Stimulated activated CD4-positive, alpha-beta T cell treated with anti-CD3 and anti-CD28 coated beads, Interleukin-2, amount 100 ng/mL, for 4 hours (primary cell): ENCODE measurements at places on chromosomes 1 and 21.

DNA sequence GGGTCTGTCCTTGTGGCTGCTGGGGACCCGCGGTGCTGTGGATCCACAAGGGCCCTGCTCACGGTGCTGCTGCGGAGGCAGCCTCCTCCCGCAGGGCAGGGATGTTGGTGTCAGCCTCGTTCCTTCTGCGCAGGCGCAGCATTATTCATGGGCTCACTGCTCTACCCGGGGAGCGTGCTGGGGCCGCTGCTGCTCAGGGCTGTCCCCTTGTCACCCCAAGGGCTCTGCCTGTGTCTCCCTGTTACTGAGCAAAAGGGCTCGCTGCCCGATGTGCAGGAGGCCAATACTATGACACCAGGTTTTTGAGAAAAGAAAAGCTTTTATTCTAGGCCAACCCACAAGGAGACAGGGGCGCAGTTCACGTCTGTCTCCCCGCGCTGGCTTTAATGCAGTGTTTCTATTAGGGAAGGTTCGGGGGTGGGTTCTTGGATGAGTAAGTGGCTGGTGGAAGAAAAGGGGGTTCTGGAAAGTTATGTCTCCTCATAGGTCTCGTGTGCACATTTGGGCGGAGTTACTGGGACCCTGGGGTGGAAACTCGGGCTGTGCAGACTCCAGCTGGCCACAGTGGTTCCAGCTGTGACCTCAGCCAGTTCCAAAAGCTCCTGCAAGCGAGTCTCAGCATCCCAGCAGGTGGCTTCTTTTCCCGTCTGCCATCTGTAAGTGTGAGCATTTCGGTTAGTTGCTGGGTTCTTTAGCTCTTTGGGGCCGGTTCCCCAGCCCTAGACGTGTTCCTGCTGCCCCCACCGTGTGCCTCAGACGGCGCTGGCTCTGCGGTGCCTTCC, 40.8 kb upstream of the LRRC3 start:
- no peak for DNase-seq

GRCh38 chr1:49408346-49408745, 615.4 kb downstream of the AGBL4 start:
- DNase-seq = no peak

DNA sequence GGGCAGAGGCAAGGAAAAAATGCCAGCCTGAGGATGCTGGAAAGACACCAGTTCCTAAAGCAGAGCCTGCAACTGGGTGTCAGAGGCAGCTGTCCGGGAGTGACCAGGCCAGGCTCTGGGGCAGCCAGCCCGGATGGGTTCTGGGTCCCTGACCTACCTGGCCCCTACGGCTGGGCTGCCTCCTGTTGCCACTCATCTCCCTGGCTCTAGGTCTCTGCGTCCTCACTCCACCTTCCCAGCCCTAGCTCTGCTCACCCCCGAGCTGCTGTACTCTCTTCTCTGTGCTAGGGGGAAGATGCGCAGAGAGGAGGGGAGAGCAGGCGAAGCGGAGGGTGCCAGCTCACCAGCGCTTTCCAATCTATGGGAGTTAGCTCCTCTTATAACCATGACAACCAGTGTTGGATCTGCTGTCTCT, 9.0 kb downstream of the ARHGEF2 start:
- DNase-seq = no peak

GRCh38 chr1:66352792-66353191, 181.2 kb upstream of the SGIP1 start:
- no peak for DNase-seq

DNA sequence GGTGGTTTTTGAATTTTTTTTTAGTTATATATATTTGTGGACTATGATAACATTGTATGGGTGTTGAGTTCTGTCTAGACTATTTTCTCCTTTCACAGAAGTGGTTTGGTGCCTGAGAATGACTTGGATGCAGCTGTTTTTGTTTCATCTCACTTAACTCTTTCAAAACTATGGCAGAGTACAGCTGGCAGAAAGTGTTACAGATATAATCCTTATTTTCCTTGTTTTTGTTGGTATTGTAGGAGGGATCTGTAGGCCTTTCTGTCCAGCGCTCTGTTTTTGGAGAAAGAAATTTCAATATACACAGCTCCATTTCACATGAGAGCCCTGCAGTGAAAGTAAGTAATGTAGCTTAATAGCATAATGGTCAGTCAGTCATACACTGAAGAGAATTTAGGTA, 13.1 kb downstream of the CDC7 start:
- no peak for DNase-seq

GRCh38 chr1:185813401-185813979, 79.3 kb downstream of the HMCN1 start:
- DNase-seq = no peak

- DNase-seq = no peak
These were observed 42.2 kb upstream of the GOLT1A start for GRCh38 chr1:204255966-204256365.

- no peak for DNase-seq
These were observed 2.4 kb upstream of the USP33 start for GRCh38 chr1:77762072-77762476.

DNA sequence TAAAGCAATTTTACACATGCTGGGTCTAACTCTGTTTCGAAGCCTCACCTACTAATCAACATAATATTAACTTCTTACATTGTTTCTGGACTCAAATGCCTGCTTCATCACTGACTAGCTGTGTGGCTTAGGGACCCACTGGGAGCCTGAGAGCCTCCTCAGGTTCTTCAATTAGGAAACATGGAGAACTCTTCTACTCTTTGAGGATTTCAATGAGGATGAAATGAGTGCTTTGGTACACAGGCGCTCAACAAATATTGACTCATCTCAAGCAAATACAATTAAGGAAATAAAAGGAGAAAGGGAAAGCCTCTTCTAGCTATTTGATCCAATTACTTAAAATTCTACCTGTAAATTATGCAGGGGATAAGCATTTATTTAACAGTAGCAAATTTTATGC, 84.4 kb upstream of the JAK1 start:
- no peak for DNase-seq

DNA sequence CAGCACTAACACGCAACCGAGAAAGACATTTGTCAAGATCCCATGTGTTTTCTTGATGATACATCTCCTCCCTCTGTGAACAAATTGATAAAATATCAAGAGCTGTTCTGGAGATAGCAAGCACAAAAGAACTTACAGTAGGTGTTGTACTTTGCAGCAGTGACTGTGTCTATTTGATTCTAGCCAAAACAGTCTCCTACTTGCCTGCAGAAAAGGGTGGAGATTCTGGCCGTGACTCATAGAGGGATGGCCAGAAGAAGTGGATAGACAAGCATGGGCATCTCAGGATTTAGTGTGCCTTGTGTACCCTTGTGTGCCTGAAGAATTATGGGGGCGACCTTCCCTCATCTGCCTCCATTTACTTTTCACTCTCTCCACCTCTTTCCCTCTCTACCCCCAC, 458.4 kb upstream of the LRRC7 start:
- DNase-seq = no peak

DNA sequence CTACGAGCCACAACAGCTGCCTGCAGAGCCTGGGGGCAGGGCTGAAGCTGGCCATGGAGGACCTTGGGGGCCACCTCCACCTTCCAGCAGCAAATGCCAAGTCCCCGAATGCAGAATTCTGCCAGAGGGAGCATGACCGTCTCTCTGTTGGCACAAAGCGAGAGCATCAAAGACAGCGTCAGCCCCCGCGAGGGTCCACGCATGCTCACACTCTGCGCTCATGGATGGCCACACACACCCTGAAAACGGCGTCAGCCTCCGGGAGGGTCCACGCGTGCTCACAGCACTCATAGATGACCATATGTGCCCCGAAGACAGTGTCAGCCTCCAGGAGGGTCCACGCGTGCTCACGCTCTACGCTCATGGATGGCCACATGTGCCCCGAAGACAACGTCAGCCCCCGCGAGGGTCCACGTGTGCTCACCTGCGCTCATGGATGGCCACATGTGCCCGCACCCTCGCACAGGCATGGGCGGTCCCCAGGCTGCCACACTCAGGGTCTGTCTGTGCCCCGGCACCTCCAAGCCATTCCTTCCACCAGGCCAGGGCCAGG, 46.5 kb downstream of the MORN1 start:
- DNase-seq = no peak

DNA sequence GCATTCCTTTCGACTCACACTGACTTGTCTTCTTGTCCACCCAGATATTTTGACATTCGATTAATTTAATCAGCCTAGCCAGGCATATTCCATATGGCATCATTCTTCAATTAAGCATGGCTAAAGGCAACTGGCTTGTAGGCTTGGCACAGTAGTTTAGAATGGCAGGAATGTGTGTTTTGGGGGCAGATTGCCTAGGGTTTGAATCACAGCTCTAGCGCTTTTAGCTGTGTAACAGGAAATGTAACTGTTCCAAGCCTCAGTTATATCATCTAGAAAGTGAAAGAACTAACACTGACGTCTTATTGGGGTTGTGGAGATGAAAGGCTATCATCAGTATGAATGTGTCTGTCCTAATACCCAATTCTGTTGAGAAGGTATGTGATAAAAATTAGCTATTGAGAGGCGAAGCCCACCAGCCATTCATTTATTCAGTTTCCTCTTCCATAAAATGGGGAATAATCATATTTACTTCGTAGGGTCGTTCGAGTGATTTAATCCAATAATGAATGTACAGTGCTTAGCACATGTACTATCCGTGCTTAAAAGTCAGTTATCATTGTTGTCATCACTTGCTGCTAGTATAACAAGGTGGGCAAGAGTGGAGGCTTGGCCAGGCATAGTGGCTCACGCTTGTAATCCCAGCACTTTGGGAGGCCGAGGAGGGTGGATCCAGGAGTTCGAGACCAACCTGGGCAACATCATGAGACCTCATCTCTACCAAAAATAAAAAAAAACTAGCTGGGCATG, 41.6 kb upstream of the GRHL3 start:
- no peak for DNase-seq

GRCh38 chr21:31022306-31022705, 16.0 kb downstream of the KRTAP19-8 start:
- DNase-seq = no peak

GRCh38 chr21:40215941-40216340, 348.7 kb downstream of the PCP4 start:
- DNase-seq = no peak

- peak; percentile 13 for DNase-seq
These were observed 9.9 kb upstream of the C1orf141 start for GRCh38 chr1:67144696-67145095.

DNA sequence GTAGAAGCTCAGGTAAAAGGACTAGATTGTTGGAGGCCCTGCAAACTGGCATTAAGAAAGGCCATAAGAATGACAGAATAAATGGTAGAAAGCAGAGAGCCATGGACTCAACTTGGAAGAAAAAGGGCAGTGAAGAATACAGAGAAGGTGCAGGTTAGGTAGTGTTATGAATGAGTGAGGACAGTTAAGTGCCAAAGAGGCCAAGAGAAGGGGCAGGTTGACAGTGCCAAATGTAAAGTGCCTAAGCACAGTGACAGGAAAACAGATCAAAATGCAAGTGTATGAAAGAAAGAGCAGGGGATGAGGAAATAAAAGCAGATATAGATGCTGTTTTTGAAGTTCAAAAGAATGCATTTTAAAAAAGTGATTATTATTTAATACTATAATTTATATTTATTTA, 43.7 kb downstream of the INTS7 start:
- no peak for DNase-seq

- peak; percentile 41 for DNase-seq
These were observed at the start of gene GPR153 for GRCh38 chr1:6260961-6261614. GPR153 (minus strand) TSS chr1:6261098; CDS start chr1:6254905, 6,193 bp downstream.

- no peak for DNase-seq
These were observed 839.0 kb downstream of the LRRIQ3 start for GRCh38 chr1:73359001-73359400.

GRCh38 chr1:94142022-94142421, 21.1 kb upstream of the ABCA4 start:
- no peak for DNase-seq

- no peak for DNase-seq
These were observed 104.9 kb downstream of the CDC42BPA start for GRCh38 chr1:227213426-227213825.

GRCh38 chr1:219676012-219676765, 63.3 kb upstream of the ZC3H11B start:
- DNase-seq = no peak

DNA sequence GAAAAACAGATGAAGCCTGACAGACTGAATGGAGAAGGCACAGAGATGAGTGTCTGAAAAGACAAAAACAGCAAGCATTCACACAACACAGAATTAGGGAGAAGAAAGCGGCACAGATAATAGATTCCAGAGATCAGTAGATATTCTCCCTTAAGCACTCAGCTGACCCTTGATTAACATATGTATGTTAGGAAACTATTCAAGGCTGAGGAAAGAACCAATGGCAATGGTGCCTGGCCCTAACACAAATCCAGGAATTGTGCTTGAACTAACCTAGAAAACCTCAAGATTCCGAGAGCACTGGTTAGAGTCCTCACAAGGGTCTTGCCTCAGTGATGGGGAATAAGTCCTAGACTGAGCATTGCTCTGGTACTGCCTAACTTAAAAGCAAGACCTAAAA, 30.9 kb downstream of the KCNT2 start:
- no peak for DNase-seq

- no peak for DNase-seq
These were observed 275.6 kb downstream of the FOXD2 start for GRCh38 chr1:47713333-47713953.

DNA sequence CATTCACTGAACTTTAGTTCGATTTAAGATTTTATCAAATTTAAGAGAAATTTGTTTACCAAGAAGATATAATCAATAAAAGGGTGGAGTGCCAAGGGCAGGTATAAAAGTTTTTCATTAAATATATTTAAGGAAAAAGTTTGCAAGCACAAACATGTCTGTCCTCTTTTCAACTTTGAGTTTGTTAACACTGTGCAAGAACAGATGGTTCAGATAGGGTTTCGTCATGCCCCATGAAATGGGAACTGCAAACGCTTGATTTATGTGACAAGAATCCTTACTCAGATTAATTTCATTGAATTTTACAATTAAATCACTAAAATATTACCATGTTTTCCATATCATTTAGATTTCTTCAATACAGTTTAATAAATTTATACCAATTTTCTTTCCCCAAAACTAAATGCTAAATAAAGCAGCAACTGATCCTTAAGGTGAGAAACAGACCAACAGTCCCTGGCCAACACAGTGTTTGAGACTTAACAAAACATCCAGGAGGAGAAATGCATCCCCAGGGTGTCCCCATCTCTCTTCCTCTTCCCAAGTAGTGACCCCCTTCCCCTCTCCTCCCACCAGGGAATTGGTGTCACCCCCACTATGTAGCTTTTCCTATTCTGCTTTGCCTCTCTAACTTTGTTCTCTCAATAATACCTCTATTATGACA, 292.9 kb downstream of the LTN1 start:
- DNase-seq = no peak

DNA sequence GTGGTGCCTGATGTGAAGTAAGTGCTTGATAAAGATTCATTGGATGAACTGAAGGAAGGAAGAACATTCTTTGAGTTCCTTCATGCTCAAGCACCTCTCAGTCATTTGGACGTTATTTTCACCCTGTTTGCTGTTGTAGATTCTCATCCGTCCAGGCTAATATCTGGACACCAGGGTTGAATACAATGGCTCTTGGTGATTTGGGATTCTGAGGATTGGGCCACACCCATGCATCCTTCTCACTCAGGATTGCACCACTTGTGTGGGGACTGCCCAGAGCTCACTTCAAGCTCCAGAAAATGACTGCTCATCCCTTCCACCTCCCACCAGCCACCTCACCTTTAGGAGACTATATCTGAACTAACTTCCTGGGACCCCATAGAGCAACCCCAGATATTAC, 117.1 kb upstream of the IPO9 start:
- no peak for DNase-seq

GRCh38 chr1:155761736-155762405, 73.0 kb downstream of the DAP3 start:
- no peak for DNase-seq
